OCI-M1 (cell line): ENCODE measurements at places on chromosomes 12 and 14.

GRCh38 chr12:104154806-104155205 lies 16.8 kb upstream of the NFYB start:
- DNase-seq, result no peak

GRCh38 chr12:12663644-12664294 lies 32.2 kb downstream of the GPR19 start:
- DNase-seq, result no peak

DNA sequence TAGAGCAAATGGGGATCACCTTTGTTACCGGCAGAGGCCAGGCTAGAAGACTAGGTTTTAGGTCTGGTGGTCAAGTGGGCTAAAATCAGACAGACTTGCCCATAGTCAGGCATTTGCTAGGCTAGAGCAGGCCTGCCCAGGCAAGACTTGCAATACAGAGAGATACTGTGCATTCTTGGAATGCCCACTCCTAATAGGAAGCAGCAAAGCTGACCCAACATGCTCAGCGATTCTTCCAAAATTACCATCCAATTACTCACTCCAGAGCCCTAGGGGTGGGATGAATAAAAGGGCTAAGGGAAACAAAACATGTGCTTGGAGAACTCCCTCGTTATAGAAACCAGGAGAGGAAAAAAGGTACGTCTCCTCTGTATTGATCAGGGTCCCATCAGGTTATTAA lies 187.8 kb upstream of the AMIGO2 start:
- DNase-seq, result no peak

- no peak for DNase-seq
Observed at GRCh38 chr14:90483571-90483974, 86.7 kb downstream of the CALM1 start.

GRCh38 chr12:30395190-30395589 lies 300.5 kb downstream of the IPO8 start:
- DNase-seq, result peak; percentile 82

DNA sequence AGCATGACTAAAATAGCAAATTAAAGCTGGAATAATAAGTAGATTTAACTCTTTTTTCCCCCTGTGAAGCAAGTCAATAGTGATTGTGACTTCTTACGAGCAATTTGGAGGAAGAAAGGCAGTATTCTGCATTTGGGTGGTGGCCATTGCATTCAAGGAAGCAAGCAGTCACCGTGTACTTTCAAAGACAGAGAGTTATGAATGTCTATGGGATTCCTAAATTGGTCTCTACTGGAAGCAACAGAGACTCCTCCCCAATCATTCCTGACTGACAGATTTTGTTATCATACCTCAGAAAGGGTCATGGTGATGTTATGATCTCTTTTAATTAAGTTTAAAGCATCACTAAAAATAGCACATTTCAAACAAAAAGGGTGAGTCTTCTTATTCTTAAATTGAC lies 287.2 kb upstream of the KITLG start:
- DNase-seq, result no peak

DNA sequence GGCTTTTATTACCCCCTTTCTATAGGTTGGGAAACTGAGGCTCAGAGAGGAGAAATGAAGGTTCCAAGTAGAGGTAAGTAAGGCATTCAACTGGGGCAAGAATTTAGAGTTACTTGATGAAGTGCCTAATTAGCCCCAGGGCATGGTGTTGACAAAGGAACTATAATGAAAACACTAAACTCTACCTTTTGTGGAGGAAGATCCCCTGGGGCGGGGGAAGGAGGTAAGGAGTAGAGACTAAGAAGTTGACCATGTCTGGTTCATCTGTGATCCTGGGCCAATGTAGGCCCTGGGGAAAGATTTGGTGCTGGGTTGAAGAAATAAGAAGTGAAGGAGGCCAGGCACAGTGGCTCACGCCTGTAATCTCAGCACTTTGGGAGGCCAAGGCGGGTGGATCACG lies 16.2 kb upstream of the COX6A1 start:
- DNase-seq, result no peak

GRCh38 chr12:65205886-65206285 lies 36.5 kb downstream of the LEMD3 start:
- no peak for DNase-seq

GRCh38 chr12:116074686-116075085 lies 202.8 kb downstream of the MED13L start:
- DNase-seq, result no peak

DNA sequence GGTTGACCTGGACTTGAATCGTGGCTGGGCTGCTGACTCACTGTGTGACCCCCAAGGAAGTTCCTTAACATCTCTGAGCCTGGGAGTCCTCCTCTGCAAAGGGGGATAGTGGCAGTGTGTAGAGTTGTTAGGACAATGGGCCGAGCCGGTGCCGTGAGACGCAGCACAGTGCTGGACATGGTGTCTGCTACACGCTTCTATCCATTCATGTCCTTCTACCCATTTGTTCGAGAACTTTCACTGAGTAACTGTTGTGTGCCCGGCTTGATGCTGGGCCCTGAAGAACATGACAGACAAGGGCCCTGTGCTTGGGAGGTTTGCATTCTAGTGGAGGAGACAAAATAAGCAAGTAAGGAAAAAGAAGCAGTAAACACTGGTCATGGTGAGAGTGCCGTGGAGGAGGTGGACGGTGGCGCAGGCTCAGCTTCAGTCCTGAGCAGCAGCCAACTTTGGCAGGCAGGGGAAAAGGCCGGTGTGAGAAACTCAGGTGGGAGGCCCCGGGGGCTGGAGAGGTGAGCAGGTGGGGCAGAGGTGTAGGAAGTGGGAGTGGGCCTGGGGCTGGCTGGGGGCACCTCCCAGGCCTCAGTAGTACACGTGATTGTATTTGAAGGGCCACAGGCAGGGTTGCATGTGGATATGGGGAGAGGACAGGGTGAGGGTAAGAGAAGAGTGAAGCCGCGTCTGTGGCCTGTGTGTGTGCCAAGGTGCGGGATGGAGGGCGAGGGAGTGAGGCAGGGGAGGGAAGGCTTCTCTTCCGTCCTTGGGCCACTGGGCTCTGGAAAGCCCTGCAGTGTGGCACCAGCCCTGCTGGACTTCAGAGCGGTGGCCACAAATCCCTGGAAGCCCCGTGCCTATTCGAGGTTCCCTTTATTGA lies 13.8 kb downstream of the VASH1 start:
- no peak for DNase-seq

- peak; percentile 95 for DNase-seq
Observed at GRCh38 chr12:47356129-47356700, 276.5 kb upstream of the AMIGO2 start.

GRCh38 chr12:31651893-31652521 lies 7.5 kb upstream of the ETFBKMT start:
- DNase-seq, result no peak

GRCh38 chr14:70121521-70121920 lies 67.2 kb downstream of the SLC8A3 start:
- DNase-seq, result no peak

DNA sequence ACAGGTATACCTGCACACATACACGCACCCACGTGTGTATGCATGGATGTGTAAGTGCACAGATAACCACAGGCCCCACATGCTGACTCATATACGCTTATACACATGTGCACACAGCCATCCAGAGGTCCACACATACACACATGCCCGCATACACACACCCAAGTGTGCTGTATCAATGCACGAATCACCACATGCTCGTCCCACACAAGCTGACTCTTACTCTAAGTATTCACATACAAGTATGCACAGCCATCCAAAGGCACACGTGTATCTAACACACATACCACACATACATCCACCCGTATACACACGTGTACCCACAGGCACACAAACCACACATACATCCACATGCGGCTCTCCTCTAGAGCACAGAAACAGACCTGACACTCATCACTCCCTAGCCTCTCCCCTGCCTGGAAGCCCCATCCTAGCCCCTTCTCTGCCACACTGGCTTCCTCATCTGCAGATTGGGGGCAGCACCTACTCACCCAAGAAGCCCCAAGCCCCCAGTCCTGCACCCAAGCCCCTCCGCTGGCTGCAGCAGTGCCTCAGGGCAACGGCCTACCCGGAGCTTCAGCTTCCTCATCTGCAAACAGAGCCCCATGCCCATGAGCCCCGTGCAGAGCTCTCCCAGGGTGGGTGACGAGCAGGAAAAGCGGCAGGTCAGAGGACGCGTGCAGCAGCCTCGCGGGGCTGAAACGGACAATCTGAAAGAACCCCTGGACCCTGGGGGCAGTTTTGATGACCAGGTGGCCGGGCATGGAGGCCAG lies 105.4 kb downstream of the NCOR2 start:
- no peak for DNase-seq

DNA sequence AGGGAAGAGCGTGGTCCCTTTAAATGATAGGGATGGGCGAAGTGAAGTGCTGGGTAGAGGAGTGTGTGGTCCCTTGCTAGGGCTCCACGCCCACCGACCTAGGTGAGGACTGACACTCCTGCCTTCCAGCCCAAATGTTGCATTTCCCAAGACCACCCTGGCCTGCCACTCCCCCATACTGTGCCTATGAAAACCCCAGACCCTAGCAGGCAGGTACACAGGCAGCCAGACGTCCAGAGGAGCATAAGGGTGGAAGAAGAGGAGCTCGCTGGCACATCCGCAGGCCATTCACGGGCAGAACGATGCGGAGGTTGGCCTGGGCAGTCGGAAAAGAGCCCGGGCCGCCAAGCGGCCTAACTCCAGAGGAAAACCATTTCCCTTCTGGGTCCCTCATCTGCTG lies 817 bp upstream of the IPO8 start:
- no peak for DNase-seq

GRCh38 chr12:6278439-6279255 lies 31.8 kb upstream of the PLEKHG6 start:
- DNase-seq, result peak; percentile 89

- no peak for DNase-seq
Observed at GRCh38 chr12:570435-570920, 92.8 kb downstream of the NINJ2 start.

DNA sequence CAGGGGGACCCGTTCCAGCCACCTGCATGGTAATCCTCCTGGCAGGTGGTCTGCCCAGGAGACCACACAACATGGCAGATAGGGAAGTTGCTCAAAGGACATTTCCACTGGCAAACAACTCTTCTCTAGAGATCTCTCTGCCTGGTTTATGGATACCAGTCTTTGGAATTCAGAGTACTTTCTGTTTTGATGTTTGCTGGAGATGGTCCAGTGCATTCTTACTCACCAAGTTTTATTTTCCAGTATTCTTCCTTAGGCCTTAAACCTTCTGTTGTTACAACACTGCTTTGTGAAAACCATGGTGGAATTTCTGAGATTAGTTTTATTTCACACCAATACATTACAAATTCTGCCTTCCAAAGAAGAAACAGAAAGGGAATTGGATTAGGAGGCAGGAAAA lies 428.3 kb downstream of the FUT8 start:
- no peak for DNase-seq

DNA sequence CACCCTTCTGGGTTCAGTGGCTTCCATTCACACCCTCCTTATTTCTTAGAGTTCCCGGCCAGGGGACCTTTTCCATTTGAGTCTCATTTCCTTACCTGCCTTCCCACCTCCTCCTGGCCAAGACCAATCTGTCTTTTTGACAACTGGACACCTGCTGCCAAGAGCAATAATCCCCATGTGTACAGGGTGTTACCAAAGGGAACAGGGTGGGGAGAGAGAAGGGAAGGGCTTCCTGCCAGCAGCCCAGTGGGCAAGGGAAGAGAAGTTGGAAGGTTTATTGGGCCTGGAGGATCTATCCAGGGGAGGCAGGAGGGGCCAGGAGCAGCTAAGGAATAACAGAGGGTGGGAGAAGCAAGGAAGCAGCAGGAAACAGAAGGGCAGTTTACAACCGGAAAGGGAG lies 346.2 kb downstream of the C12orf75 start:
- DNase-seq, result no peak

GRCh38 chr12:28936221-28936620 lies 212.9 kb upstream of the FAR2 start:
- DNase-seq, result no peak

DNA sequence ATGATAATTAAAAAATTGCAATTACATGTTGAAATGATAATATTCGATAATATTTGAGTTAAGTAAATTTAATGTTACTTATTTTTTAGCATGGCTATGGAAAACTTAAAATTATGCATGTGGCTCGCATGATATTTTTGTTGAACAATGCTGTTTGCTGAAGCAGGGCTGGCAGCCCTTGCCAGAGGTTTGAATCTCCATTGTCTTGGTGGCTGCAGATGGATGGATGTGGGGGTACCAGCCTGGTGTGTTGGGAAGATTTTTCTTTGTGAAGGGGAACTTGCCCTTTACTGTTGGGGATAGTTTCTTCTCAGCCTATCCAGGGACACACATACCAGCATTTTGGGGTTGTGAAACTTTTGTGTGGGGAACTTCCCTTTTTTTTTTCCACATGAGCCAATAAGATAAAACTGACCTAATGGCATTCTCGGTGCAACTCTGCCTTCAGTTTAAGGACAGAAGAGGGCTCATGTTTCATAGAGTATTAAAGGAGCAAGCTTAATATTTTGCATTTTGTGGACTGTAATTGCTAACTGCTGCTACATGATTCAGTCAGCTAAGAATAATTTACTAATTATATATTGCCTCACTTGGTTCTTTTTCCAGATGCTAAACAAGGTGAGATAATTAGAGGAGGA lies 8.8 kb downstream of the RASSF3 start:
- DNase-seq, result peak; percentile 94

GRCh38 chr14:32507029-32507984 lies 178.2 kb downstream of the AKAP6 start:
- DNase-seq, result peak; percentile 58

DNA sequence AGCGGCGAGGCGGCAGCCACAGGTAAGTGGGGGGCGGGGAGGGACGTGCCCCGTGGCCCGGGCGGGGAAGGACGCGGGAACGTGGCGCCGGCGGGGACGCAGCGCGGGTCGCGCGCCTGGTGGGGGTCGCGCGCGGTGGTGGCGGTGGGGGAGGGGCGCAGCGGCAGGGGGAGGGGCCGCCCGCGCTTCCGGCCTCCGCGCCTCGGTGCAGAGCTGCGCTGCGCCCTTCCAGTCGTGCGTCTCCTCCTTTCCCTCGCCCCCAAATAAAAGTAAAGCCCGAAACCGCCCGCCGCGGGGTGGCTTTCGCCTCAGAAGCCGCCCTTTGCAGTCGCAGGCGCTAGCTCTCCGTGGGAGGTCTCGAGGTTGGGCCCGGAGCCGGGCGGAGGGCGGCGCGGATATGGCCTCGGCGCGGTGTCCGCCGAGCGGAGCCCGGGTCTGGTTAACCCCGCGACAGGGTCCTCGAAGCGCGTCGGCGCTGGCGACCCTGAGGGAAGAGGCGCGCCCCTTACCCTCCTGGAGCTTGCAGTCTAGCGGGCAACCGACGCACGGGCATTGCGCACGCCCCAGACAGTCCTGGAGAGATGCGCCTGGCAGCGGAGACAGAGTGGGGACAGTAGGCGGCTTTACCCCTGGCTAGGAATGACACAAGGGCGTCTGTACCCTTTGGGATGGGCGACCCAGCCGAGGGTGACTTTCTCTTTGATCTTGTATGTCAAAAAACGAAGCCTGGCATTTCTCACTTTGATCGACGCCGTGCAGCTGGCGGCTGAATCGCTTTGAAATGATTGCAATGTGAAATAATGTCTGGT lies 589 bp downstream of the ATF1 start:
- peak; percentile 73 for DNase-seq

- peak; percentile 48 for DNase-seq
Observed at GRCh38 chr12:38911611-38912010, 6.2 kb upstream of the CPNE8 start.
